ENCODE measurements at places on chromosomes 4 and X.

DNA sequence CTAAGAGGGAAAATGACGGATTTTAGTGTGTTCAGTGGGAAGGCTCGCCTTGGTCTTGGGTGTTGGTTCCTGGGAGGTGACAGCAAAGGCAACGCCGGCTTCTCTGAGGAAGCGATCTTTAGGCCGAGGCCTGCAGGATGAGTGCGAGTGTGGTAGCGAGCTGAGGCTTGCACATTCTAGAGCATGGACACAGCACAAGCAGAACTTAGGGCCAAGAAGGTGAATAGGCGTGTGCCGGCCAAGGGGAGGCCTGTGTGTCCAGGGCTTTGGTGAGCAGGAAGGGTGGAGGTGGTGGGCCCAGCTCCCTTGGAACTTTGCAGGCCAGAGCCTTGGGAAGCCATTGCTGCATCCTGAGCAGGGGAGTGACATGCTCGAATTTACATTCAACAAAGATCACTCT, 67.9 kb downstream of the TNIP2 start:
- no peak for DNase-seq

GRCh38 chr4:94403751-94404150, 48.0 kb upstream of the PDLIM5 start:
- DNase-seq, result no peak

DNA sequence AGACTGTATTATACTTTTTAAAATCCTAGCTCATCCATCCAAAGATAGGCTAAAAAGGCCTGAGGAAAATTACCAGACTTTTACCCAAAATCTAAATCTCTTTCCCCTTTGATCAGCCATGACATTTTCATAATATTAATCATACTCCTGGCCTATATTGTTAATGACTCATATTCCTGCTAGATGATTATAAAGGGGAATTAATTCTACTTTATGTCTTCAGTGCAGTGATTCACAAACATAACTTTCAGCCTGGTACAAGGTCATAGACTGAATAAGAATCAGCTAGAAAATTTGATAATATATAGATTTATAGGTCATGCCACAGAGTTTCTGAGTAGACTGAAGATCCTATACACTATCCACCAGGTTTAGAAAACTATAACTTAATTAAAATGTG, 1905.4 kb downstream of the C4orf33 start:
- DNase-seq, result peak; percentile 15

DNA sequence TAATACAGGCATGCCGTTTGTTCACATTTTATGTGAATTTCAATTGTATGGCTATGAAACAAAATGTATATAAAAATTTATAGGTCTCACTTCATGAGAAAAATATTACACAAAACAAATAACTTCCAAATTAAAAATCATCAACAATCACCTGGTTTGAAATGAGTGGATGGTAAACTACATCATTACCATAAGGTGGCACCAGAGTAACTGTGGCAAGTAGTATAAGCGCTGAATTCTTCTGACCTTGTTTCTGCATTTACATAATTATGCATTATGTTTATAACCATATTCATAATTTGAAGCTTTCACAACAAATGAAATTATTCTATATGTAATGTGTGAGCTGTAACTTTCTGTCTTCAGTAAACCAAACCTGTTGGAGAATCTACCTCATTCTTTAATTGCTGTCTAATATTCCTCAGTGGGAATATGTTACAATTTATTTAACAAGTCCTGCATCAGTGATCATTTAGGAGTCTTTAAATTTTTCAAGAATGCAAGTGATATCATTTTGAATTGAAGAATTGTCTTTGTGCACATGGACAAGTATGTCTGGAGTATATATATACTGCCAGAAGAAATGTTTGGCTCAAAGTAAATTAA, 55.2 kb downstream of the MMRN1 start:
- DNase-seq, result no peak

DNA sequence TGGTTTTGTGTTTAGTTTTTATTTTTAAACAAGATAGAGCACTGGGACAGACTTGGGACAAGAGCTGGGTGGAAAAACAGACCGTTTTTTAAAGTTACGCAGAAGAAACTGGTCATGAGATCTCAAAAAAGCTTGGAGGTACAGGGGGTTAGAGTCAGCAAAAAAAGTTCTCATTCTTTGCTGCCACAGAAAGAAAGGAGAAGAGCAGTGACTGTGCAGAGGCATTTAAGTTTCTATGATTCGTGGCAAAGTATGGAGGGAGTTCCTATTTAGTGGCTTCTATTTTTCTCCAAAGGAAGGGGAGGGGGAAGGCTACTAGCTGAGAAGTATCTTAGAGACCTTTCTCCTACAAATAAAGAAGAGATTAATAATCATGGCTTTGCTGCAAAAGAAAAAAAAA, 68.3 kb downstream of the MANBA start:
- DNase-seq, result no peak

GRCh38 chrX:44572340-44572938, 29.8 kb upstream of the FUNDC1 start:
- no peak for DNase-seq

DNA sequence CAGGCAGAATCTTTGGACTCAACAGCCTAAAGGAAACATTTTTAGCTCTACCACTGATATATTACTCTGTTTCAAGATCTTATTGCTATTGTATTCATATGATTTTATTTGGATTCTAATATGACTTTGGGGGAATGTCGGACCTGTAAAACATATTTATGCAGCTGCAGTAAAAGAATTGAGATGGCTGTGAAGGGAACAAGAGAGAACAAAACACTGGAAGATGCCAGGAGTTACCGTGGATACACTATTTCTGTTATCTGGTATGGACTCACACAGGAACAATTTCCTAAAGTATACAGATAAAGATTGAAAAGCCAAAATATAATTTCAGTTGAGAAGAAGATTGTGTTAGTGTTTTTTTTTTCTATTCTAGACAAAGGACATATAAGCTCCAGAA, 113.0 kb upstream of the DCLK2 start:
- no peak for DNase-seq

GRCh38 chrX:124018023-124018422, 56.5 kb downstream of the STAG2 start:
- no peak for DNase-seq

GRCh38 chr4:10667701-10668326, 16.8 kb downstream of the CLNK start:
- no peak for DNase-seq

DNA sequence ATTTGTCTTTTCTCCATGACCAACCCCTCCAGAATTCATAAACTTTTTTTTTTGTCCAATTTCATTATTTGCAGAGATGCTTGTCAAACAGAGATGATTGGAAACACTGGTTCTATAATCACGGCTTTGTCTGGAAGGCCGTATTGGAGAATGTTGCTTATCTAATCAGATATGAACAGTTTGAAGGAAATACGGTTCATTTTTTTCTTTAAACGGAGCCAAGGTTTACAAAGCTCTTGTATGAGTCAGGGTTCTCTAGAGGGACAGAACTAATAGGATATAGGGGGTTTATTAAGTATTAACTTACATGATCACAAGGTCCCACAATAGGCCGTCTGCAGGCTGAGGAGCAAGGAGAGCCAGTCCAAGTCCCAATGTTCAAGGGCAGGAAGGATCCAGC, 1415.8 kb downstream of the C4orf33 start:
- peak; percentile 52 for DNase-seq

DNA sequence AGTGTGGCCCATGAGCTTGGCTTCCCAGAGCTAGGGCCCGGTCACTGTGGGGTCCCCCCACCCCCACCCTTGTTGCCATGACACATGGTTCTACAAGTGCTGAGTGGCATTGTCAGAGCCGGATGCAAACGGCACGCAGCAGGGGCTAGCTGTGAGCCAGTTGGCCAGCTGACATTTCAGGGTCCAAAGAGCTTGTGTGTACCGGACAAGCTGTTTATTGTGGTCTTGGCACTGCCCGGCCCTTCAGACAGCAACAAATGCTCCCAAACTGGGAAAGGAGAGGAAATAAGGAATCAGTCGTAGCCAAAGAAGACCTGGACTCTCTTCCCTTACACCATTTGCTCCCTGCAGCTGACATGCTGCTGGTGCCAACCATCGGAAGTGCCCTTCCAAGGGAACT, 36.8 kb downstream of the TSC22D3 start:
- DNase-seq, result no peak

DNA sequence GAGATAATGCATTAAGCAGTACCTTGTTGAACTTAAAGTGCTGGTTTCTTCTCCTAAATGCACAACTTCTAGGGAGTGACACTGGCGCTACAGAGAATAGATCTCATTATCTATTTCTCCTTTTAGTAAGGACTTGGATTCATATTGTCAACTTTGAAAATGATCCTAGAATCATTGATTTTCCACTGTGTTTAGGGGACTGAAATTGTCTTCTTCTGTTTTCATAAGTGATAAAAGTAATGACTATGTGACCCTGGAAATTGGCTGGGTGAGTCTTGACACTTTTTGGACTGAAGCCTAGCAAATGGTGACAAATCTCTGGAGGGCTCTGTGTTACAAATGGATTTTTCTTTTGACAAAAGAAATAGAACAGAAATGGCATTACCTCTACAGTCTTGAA, 167.8 kb downstream of the NDST4 start:
- DNase-seq, result no peak

- no peak for DNase-seq
Observed at GRCh38 chr4:39054497-39054896, 7.5 kb upstream of the KLHL5 start.

DNA sequence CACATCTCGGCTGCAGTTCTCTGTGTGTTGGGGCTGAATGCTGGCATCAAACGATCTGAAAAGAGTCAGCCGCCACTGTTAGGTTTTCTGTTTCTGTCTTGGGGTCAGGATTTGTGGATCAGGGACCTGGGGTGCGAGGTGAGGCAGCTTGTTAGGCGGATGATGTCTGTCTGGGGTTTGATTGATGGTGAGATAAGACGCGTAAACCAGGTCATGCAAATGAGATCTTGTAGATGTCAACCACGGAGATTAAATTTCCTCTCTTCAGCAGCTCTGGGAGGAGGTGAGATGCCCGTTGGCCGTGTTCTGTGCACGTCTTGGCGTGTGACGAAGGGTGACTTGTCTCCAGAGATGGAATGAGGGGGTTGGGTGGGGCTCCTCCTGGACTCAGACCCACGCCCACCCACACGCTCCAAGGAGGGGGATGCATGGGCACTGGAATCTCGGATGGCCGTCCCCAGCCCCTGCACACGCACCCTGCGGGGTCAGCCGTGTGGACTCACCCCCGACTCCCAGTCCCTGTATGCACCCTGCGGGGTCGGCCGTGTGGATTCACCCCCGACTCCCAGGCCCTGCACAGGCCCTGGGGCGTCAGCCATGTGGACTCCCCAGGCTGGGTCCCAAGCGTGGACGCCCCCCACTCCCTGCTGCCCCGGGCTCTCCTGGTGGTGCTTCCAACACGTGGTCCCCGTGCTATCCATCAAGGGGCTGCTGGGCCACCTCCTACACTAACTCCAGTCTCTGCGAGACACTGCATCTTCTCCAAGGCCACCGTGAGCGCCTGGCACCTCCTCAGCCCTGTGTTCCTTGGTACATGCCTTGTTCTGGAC, 16.0 kb upstream of the UVSSA start:
- DNase-seq, result no peak

DNA sequence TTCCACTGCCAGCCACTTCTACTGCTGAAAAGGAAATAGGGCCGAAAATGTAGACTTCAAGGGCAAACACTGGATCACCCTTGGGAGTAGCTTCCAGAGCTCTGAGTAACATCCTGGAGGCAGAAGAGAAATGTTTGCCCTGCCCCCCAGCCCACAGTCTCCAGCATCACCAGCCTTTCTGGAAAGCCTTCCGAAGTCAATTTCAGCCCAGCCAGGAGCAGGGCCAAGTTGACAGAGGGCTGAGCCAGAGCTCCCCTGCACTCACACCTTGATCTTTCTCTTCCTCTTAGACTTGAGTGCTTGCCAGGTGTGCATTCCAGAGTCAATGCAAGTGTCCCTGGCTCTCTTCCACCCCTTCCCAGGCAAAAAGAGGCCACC, 35.2 kb downstream of the SLC25A5 start:
- DNase-seq, result no peak

DNA sequence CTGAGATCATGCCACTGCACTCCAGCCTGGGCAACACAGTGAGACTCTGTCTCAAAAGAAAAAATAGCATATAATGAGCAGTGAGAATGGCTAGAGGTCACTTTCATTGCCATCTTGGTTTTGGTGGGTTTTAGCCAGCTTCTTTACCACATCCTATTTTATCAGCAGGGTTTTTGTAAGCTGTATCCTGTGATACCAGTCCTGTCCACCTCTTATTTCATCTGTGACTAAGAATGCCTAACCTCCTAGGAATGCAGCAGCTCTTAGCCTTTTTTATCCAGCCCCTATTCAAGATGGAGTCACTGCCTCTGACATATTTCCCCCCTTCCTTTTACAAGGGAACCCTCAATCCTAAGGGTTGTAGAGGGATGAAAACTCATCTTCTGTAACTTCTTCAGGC, 26.1 kb upstream of the IGFBP7 start:
- DNase-seq, result peak; percentile 21

DNA sequence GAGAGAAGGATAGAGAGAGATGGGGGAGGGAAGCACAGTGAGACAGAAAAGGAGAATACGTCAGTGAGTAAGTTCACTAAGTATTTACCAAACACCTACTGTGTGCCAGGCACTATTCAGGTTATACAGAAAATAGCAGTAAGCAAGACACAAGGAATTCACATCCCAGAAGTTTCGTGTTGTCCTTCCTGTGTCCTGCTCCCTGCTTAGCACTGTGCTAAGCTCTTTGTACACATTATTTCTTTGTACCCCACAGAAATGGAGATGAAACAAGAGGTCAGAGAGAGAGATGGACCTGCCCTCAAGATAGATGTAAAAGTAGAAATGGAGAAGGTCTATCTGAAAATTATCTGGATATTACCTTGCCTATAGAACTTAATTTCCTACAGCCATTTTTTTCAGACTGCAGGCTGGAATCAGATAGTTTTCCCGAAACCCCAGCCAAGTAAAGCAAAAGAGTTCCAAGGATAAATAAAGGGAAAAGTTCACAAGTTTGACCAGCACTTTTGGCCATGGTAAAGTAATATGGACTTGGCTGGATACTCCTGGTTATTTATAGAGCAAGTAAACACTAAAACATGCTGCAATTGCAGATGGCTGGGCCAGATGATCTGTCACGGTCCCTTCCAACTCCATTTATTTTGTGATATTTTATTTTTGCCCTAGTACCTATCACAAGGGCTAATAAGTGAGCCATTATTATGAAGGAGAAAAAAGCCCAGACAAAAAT, 353.7 kb upstream of the SLC7A11 start:
- DNase-seq, result no peak

GRCh38 chr4:184815046-184815877, 10.5 kb downstream of the ACSL1 start:
- DNase-seq, result no peak

- DNase-seq, result no peak
Observed at GRCh38 chrX:20884565-20884964, 489.7 kb upstream of the CNKSR2 start.

DNA sequence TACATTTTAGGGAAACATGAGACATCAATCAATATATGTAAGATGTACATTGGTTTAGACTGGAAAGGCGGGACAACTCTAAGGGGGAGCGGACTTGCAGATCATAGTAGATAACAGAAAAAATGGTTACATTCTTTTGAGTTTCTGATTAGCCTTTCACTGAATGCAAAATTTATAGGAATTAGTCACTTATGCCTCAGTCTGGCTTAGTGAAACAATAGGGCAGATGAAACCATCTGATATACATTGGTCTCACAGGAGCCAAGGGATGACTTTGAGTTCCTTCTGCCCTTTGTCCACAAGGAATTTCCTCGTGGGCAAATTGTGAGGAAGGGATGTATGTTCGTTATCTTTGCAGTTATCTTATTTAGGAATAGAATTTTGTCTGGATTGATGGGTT, 128.2 kb downstream of the ARSF start:
- DNase-seq, result no peak

GRCh38 chr4:36054694-36055422, 189.5 kb downstream of the ARAP2 start:
- DNase-seq, result no peak

GRCh38 chrX:43970528-43970927, 2.7 kb downstream of the NDP start:
- no peak for DNase-seq
